Sigmoid colon (tissue), 7 donors: ENCODE measurements at places on chromosomes 12 and 14. TPM values are rescaled to one million over a fixed set of nuclear protein-coding genes. Genes with fewer than 3 reads are reported as not detected.

The SLC5A8 gene
- total RNA-seq = not detected

The SLC39A5 gene
- total RNA-seq = not detected

DNA sequence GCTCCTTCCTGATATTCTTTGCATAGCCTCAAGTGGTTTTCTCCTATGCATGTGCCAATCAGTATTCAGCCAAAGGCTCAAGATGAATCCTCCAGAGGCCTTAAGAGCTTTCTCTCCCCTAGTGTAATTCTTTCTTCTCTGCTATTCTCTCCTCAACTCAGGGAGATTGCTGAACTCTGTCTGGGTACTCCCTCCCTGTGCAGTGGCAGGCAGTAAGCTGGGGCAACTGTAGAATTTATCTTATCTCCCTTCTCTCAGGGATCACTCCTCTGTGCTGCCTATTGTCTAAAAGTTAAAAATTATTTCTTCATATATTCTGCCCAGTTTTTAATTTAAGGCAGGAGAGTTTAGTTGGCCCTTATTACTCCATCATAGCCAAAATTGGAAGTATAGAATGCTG lies 28.5 kb upstream of the RTRAF start:
- no peak for DNase-seq

- DNase-seq = no peak
Observed at GRCh38 chr12:10368206-10369171, 21.4 kb downstream of the KLRK1 start.

The CISTR gene
- not detected for total RNA-seq

The ACOT6 gene
- total RNA-seq = not detected

DNA sequence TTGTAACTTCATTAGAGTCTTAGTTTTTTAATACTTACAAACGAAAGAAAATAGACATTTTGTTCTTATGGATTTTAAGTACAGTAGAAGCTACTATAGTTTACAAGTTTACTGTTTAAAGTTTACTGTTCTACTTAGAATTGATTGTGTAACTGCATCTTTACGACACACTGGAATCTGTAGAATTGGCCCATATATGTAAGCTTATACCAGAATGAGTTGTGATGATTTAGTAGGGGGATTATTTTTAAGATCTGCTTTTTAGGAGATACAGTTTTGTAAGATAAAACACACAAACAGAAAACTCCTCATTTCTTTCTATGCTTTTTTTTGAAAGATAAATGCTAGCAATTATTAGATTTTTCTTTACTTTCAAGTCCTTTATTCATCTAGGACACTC lies 30.2 kb upstream of the NAV3 start:
- no peak for DNase-seq

DNA sequence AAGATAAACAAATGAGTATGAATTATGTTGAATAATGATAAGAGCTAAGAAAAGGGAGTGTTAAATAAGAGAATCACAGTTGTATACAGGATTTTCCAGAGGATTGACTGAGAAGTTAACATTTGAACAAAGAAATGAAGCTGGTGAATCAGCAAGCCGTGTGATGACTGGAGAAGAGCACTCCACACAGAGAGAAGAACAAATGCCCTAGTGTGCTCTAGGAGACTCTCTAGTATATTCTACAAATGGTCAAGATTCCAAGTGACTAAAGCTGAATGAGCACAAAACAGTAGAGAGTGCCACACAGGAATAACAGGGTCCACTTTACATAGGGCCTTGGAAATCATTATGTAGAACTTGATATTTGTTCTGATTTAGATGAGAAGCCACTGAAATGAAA lies 587.1 kb upstream of the ATXN7L3B start:
- DNase-seq = no peak

- DNase-seq = no peak
Observed at GRCh38 chr12:79414252-79414651, 276.5 kb downstream of the PAWR start.

The TBX3 gene
- total RNA-seq = 9.7 TPM

The PAN2 gene
- 26.4 TPM for total RNA-seq

- no peak for DNase-seq
Observed at GRCh38 chr12:2402073-2402579, 349.3 kb downstream of the CACNA1C start.

DNA sequence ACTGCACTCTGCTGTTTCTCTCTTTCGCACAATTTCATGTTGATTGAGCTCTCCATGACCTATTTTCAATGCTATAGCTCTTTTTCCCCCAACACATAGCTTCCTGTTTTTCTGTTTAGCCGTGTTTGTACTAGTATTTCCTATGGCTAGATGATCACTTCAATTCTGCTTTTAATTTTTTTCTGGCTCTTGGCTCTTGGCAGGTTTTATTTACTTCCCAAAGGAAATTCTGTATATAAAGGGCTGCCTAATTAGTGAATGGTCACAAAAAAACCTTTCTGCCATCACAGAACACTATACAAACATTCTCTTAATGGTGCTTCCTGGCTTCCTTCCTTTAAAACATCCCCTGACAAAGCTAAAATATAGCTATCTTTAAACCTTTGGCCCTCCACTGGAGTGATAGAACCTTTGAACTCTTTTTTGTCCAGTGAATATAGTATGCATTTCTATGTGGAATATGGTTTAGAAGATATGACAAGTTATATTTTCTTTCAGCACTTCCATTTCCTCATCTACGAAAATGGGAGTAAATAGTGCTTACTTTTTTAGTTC lies 88.2 kb downstream of the RASSF9 start:
- no peak for DNase-seq

DNA sequence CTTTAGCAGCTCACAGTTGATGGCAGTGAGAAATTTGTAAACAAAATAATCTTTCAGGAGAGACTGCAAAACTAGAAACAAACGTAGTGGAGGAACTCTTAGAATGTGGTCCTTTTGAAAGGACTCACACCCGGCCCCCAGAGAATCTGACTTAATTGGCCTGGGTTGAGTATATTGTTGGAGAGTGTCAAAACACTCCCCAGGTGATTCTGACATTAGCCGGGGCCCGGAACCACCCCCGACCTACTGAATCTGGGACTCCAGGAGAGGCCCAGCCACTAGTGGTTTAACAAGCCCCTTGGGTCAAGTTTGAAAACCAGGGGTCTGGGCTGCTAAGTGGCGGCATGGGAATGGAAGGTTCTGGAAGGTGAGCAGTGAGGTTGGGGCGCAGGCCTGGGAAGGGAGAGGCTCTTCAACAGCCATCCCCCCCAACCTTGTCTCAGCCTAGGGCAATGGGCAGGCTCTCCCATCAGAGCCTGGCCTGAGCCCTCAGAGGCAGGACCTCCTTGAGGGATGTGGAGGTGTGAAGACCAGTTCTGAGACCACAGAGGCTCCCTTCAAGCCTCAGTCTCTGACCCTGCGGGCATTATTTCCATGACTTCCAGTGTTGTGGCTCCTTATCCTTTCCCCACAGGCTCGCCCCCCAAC lies 1.1 kb upstream of the ELK3 start:
- DNase-seq = no peak

DNA sequence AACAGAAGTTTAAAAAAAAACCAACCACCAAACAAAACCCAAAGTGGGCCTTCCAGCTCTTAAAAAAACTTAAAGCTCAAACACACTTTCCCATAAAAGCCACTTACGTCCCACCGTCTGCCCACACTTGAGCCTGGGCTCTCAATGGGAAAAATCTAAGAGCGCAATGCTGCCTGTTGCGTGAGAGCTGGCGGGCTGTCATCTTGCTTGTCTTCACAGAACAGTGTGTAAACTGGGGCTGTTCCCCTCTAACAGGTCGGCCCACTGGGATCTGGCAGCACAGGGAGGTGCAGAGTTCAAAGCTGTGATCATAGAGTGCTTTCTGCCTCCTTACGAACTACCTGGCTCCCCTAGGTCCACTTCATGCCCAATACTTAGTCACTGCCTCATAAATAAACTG lies 80.0 kb downstream of the DICER1 start:
- DNase-seq = no peak

DNA sequence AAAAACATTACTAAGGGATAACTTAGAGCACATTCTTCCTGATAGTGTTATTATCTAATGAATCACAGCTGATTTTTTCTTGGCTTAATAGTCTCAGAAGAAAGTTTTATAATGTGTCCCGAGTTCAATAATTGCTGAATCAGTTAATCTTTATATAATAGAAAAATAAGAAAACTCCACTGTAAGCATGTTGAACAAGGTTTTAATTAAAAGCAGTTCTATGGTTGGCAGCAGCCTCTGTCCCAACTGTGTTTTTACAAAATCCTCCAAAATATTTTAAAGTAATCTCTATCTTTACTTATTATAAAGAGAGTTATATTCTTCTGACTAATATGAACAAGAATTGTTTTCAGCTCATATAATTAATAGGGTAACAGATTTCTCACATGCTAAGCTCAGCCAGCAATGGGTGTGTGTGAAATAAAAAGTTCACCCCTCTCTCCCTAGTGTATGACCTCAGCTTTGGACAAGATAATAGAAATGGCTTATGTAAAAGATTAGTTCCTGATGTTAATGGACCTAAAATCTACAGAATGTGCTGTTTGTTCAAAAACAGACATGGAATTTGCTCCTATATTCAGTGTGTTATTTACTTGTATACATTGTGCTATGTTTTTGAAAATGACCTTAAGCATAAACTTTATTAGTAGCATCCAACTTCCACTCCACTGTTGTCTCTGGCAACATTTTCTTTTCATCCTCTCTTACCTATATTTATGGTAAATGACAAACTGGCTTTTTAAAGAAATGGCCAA lies 67.1 kb upstream of the DCN start:
- DNase-seq = no peak

- no peak for DNase-seq
Observed at GRCh38 chr14:28542040-28542439, 224.5 kb upstream of the FOXG1 start.

The ALDH1L2 gene
- total RNA-seq = 4.6 TPM

- DNase-seq = no peak
Observed at GRCh38 chr14:61174987-61175386, 106.2 kb downstream of the TMEM30B start.

- DNase-seq = no peak
Observed at GRCh38 chr12:38282886-38283285, 33.7 kb upstream of the ALG10B start.

The LGMN gene
- total RNA-seq = 53.2 TPM

The AQP6 gene
- 0.83 TPM for total RNA-seq

GRCh38 chr12:132197581-132198354 lies 53.5 kb downstream of the NOC4L start:
- DNase-seq = no peak

The NR4A1 gene
- total RNA-seq = 157 TPM

DNA sequence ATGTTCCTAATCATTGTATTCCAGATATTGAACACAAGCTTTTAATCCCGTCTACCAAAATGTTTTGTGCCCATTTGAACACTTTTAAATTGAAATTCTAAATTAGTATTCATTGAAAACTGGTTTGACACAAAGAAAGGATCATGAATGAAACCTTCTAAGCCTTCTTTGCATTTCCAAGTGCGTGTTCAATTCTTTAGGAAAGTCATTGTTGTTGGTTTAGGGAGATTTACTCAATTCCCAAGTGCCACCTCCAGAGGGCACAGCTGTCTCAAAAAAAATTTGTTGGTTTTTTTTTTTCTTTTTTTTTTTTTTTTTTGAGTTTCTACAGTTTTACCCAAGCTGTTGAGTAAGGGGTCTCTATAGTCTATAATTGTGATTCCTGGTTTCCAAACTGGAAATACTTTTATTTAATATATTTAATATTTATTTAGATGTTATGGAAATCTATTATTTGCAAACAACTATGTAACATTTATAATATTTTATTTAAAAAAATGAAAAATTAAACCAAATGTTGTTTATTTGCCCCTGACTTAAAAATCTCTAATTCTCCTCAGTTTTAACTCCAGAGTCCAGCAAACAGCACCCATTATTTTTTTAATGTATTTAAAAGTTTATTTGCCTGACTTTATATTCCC lies 79.9 kb downstream of the NEDD1 start:
- no peak for DNase-seq

GRCh38 chr12:33588725-33589405 lies 149.2 kb upstream of the SYT10 start:
- DNase-seq = no peak

DNA sequence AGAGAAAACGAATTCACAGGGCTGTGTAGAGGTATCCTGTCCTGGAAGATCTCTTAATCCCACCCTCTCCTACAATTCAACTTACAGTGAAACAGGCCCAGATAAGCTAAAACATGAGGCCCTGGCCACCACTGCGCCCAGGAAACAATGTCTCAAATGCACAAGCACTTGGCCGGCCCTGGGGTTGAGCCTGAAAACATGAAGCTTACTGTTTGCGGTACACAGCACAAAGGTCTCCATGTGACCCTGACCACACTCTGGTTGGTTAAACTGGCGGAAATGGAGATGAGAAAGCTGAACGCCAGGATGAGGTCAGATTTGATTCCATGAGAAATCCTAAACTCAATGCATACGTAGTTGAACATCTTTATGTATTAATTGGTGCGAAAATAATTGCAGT lies 16.4 kb downstream of the WSB2 start:
- DNase-seq = no peak
